AG04449 (cell line): ENCODE measurements at places on chromosomes 5 and 9.

- DNase-seq: peak; percentile 33
Observed at GRCh38 chr5:89083791-89084190, 200.8 kb upstream of the MEF2C start.

DNA sequence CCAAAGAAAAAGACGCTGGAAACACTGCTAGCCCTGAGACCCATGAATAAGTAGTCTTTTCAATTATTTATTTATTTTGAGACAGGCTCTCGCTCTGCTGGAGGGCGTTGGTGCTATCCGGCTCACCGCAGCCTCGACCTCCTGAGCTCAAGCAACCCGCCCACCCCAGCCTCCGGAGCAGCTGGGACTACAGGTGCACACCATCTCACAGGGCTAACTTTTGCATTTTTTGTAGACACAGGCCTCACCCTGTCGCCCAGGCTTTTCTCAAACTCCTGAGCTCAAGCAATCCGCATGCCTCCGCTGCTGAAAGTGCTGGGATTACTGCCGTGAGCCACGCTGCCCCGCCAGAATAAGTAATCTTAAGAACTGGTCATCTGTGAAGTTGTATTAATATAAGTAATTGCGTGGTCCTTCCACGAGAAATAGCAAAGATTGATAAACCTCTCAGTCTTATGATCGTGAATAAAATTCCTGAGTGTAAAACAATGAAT, 1.6 kb downstream of the ANXA2R start:
- DNase-seq: no peak

- DNase-seq: no peak
Observed at GRCh38 chr5:126917918-126918614, 112.3 kb downstream of the MARCHF3 start.

DNA sequence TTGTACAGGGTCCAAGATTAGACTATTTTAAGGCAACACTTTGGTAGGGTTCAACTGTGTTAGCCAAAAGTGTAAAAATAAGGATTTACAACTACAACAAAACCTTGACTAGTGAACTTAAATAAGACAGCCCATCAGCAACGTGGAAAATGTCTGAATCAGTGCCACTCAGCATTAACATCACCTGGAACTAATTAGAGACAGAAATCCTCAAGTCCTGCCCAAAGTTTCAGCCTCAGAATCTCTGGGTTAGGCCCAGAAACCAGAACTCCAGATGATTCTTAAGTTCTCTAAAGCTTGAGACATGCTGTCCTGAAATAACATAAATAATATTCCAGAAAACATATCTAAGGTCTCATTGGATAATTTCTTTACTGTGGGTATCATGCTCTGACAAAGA, 118.6 kb downstream of the SEMA6A start:
- no peak for DNase-seq

GRCh38 chr5:180689071-180689694, 39.8 kb upstream of the FLT4 start:
- no peak for DNase-seq

DNA sequence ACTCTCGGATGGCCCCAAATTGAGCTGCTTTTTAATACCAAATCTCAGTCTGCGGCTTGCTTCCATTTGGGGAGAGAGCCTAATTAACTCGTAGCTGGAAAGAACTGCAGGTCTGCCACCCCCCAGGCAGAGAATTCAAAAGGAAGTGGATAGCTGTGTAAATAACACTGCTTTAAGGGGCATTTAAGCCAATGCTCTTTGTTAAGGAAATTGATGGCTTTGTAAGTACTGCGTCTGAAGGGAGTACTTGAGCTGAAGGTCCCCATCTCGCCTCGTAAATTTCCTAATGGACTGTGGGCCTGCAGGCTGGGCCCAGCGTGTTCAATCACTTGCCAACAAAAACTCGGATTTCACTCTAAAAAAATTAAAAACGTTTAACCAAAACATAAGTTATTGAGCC, 132.7 kb downstream of the PAPPA start:
- DNase-seq: no peak
